Prostate gland (tissue), 2 donors: ENCODE measurements at places on chromosomes 16 and 17.

- peak; percentile 35 for DNase-seq
These were observed 12.1 kb downstream of the CFDP1 start for GRCh38 chr16:75420987-75421819.

DNA sequence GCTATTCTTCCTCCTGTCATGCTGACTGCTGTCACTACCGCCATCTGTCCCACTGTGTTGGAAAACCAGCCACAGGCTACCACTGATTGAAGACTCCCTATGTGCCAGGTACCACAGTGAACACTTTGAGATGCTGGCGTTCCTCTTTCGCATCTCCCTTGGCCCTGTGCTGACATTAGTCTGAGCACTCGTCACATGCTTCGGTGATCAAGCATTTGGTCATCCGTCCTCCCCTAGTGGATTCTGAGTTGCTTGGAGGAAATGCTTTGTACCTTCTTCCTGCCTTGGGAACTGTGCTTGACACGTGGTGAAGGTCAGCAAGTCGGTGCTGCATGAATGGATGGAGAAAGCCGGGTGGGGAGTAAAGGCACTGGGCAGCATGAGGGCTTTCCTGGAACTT, 260.1 kb downstream of the SNX29 start:
- DNase-seq: no peak

- no peak for DNase-seq
These were observed 27.8 kb downstream of the NAGPA start for GRCh38 chr16:5005916-5006315.

DNA sequence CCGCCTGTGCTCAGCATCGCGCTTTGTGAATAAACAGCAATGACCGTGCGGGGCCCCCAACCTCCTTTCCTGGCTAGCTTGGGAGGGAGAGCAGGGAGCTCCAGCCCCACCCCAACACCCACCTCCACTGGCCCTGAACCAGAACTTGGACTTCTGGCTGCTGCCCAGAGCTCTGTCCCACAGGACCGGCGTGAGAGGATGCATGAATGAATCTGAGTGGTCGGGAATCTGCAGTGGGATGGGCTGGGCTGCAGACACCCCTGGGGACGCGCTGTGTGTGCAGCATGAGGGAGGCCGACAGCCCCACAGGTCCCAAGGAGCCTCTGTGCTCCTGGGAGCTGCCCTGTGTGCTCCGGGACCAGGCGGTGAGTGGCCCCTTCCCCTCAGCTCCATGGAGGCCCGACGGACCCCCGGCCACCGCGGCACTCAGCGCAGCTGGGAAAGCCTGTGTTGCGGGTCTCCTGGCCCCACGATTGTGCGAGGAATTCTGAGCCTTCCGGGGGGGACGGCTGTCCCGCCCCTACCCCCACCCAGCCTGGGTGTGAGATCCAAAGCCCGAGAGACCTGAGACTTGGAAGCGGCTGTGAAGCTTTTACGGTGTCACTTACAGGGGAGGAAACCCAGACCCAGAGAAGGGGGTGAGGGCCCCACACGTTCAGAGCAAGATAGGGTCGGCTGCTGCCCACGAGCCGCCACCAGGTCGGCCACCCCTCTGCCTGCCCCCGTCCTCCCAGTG, 5.4 kb downstream of the PIEZO1 start:
- no peak for DNase-seq

- DNase-seq: no peak
These were observed 81.5 kb downstream of the MYO1D start for GRCh38 chr17:32795339-32795979.

GRCh38 chr17:68100000-68100641, 64.6 kb downstream of the KPNA2 start:
- DNase-seq: no peak

- DNase-seq: no peak
These were observed 69.0 kb upstream of the BCAR1 start for GRCh38 chr16:75320435-75320834.

GRCh38 chr17:13374203-13375143, 227.3 kb downstream of the HS3ST3A1 start:
- no peak for DNase-seq

- no peak for DNase-seq
These were observed 3.4 kb upstream of the PITPNM3 start for GRCh38 chr17:6559753-6560215.

DNA sequence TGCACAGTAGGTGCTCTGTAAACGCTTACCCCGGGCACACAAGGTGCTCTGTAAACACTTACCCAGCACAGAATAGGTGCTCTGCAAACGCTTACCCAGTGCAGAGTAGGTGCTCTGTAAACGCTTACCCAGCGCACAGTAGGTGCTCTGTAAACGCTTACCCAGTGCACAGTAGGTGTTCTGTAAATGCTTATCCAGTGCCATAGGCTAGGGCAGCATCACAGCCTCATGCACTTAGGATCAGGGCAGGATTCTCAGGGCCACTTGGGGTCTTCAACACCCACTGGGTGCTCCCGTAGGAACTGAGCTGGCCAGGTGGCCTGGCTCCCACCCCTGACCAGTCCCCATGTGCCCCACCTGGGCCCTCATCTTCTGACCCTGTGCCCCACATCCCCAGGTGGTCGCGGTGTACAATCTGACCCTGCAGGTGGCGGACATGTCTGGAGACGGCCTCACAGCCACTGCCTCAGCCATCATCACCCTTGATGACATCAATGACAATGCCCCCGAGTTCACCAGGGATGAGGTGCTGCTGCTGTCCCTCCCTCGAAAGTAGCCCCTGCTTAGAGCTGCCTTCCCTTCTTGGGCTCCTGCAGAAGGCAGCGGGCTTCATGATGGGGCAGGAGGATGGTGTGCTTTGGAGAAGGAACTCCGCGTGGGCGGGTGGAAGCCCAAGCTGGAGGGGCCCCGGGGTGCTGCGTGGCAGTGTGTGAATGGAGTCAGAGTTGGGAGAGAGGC, 13.1 kb downstream of the SLC22A31 start:
- no peak for DNase-seq

- no peak for DNase-seq
These were observed 1.5 kb downstream of the GAA start for GRCh38 chr17:80102664-80103448.

DNA sequence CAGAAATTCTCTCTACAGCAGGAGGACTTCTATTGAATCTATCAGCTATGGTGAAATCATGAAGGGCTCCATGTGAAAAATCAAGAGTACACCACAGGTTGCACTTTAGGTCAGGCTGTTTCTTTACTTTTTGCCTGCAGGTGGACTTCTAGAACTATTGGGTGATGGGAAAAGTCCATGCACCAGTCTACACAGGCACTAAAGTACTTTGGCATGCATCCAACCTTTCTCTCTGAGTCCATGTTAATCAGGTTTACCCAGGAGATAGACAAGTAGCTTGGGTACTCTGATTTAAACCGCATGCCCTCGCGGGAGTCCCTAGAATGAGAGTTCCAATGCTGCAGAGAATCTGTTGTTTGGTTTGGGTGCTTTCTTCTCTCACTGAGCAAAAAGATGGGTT, 9.1 kb upstream of the ANKFN1 start:
- DNase-seq: no peak

GRCh38 chr17:38735161-38735997, 5.2 kb downstream of the CISD3 start:
- no peak for DNase-seq

GRCh38 chr17:9798724-9799123, 7.3 kb upstream of the DHRS7C start:
- no peak for DNase-seq

GRCh38 chr17:45366049-45366448, 49.2 kb upstream of the MAP3K14 start:
- no peak for DNase-seq

GRCh38 chr16:54140057-54140787, 146.4 kb downstream of the IRX3 start:
- DNase-seq: no peak

- peak; percentile 89 for DNase-seq
These were observed at the start of gene ZNF747 for GRCh38 chr16:30534368-30535105. TSS of gene ZNF747 (minus strand) at chr16:30534858. CDS start at chr16:30534679, 179 bp downstream.

- no peak for DNase-seq
These were observed 37.0 kb upstream of the DHX8 start for GRCh38 chr17:43446773-43447172.

DNA sequence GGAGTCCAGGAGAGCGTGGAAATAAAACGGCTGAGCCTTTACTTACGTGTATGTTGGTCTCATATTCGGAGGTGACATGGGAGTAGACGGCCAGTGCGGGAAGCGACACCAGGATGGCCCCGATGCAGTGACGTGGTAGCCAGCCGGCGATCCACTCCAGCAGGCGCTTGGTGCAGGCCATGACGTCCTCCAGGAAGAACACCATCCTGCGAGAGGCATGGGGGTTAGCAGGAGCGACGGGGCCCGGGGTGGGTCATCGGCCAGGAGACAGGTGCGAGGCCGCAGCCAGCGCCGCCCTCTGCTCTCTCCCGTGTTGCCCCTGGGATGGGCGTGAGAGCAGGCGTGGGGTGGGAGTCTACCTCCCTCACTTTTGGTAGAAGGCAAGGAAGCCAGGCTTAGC, 98.6 kb upstream of the CREBBP start:
- no peak for DNase-seq

DNA sequence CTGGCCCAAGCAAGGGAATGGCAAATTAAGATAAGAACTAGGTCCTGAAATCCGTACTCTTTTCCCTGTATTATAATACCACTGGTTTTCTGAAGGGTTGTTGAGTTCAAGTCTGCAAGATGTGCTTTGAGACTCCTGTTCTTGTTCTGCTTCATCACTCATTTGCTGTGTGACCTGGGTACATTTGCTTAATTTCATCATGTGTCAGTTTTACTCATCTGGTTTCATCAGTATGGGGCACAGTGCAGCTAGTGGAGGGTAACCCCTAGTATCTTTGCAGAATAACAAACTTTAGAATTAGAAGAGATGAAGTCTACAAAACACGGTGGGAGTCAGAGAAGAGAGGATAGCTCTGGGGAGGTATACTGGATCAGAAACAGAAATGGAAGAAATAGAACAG, 21.9 kb upstream of the EFCAB13 start:
- DNase-seq: no peak

- no peak for DNase-seq
These were observed 62.7 kb upstream of the ADORA2B start for GRCh38 chr17:15882058-15882720.

DNA sequence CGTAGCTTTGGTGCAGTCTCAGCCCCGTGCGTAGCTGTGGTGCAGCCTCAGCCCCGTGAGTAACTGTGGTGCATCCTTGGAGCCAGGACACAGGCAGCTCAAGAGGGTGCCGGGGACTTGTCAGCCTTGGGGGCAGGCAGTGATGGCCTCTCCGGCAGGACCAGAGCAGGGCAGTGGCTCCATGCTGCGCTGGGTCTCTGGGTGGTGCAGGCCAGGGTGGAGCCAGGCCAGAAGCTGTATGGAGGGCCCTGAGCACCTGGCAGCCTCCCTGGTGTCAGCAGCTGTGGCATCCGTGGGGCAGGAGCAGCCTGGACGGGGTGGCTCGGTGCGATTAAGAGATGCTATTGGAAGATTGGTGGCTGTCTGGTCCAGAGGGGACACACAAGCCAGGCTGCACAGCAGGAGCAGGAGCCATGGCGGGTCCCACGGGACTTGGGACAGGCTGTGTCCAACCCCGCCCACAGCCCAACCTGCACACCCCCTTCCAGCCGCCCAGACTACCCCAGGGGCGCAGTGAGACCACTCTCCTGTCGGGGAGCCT, 28.3 kb upstream of the CDH15 start:
- DNase-seq: no peak

GRCh38 chr16:4936181-4936990, 562 bp downstream of the PPL start:
- peak; percentile 40 for DNase-seq

DNA sequence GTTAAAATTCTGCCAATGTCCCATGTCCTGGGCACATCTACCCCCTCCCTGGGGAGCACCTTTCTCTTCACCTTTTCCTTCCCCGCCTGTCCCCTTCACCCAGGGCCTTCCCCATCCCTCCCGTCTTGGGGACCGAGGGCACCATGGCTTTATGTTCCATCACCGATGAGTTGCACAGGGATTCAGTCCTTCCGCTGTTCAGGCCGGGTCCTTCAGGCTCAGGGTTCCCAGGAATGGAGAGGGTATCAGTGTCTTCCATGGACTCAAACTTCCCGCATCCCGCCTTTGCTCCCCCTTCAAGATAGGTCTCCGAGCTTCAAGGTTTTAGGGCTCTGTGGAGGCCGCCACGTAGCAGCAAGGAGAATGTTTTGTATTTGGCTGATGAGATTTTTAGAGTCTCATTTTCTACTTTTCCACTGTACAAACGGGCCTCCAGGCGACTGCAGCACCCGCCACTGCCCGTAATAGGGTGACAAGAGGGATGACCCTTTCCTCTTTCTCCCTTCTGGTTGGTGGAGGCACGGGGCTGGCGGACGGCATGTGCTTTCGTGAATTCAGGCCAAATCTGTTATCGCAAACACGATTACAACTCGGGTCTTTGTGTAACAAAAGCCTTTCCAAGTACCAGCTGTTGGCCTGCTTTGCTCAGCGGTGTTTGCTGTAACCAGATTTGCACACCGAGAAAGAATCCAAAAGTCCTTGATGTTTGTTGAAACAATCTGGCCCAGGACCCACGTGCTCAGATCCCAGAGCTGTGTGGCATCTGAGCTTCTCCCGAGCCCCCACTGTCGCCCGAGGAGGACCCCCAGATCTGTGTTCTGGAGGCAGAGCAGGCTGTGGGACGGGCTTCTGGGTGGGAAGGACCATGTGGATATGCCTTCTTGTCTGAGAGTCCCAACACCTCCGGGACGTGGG, 236.3 kb downstream of the SEC14L1 start:
- DNase-seq: peak; percentile 50

DNA sequence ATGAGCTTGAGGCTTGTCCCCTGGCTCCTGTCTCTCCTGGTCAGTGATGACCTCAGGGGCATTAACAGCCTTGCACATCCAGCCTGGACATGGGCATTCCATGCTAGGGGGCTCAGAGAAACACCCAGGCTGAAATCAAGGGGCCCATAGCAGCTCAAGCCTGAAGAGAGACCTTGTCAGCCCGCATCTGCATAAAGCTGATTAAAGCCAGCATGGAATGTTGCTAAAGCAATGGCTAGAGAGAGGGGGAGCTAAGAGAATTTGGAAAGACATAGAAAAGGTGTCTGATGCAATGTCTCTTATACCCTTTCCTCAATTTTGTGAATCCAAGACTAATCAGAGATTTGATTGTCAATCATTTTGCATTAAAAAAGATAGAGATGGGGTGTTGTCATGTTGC, 51.4 kb upstream of the WSCD1 start:
- DNase-seq: no peak

- no peak for DNase-seq
These were observed 119.7 kb downstream of the SNX29 start for GRCh38 chr16:12096157-12096777.

DNA sequence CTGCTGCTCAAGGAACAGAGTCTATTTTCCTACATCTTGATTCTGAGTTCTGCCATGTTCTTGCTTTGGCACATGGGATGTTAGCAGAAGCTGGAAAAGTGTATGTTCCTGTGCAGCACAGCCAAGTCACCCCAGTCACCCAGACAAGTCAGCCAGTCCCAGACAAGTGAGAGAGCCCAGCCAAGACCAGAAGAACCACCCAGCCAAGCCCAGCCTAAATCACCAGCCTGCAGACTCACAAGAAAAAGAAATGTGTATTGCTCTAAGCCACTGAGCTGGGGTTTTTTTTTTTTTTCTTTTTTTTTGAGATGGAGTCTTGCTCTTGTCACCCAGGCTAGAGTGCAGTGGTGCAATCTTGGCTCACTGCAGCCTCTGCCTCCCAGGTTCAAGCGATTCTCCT, 141.3 kb upstream of the CDC42EP4 start:
- no peak for DNase-seq
